ENCODE measurements at places on chromosomes 2 and 18.

- DNase-seq: no peak
Measured at GRCh38 chr2:226660526-226660925, 139.1 kb downstream of the IRS1 start.

- no peak for DNase-seq
Measured at GRCh38 chr2:53036196-53036595, 731.4 kb upstream of the CHAC2 start.

DNA sequence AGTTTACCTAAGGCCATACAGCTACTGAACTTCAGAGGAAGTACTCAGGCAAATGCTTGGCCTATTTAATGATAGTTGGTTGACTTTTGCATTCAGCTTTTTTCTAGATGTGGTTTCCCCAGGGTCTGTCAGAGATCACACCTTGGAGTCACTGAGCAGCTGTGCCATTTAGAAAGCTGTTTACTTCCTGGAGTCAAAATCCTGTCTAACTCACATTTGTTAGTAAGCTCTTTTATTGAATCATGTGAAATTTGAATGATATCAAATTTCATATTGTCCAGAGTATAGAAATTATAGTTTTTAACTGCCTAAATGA is 7.6 kb upstream of the TRIB2 start:
- no peak for DNase-seq

DNA sequence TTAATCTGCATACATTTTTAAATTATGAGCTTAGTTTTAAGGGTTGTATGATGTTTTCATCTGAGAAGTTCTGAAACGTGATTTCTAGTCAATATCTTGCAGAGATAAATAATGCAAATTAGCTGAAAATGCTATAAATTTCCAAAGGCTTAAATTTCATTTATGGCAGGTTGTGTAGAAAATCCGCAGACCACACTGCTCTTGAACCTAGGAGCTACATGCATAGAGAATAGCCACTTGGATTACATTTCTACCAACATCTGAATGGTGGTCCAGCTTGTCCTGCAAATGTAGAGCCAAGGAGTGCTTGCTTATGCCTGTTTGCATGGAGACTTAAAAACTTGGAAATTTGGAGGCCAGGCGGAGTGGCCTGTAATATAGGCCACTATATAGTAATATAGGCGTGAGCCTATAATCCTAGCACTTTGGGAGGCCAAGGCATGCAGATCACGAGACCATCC is 6.8 kb downstream of the MAT2A start:
- no peak for DNase-seq

- DNase-seq: no peak
Measured at GRCh38 chr2:133766164-133766832, 198.0 kb upstream of the NCKAP5 start.

- no peak for DNase-seq
Measured at GRCh38 chr2:174112073-174112472, 136.3 kb downstream of the OLA1 start.

GRCh38 chr2:36002941-36003340 is 352.6 kb upstream of the CRIM1 start:
- no peak for DNase-seq

DNA sequence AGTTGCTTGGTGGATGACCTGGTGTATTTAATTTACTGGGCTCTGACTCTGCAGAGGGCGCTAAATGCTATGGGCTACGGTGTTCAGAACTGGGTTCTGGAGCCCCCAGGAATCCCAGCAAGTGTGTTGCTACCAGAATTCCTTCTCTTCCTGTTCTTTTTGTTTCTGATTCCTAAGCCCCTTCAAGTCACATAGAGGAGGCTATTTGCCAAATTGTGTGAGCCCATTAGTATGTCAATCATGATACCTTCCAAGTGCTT is 358.2 kb upstream of the SPRED2 start:
- DNase-seq: no peak

DNA sequence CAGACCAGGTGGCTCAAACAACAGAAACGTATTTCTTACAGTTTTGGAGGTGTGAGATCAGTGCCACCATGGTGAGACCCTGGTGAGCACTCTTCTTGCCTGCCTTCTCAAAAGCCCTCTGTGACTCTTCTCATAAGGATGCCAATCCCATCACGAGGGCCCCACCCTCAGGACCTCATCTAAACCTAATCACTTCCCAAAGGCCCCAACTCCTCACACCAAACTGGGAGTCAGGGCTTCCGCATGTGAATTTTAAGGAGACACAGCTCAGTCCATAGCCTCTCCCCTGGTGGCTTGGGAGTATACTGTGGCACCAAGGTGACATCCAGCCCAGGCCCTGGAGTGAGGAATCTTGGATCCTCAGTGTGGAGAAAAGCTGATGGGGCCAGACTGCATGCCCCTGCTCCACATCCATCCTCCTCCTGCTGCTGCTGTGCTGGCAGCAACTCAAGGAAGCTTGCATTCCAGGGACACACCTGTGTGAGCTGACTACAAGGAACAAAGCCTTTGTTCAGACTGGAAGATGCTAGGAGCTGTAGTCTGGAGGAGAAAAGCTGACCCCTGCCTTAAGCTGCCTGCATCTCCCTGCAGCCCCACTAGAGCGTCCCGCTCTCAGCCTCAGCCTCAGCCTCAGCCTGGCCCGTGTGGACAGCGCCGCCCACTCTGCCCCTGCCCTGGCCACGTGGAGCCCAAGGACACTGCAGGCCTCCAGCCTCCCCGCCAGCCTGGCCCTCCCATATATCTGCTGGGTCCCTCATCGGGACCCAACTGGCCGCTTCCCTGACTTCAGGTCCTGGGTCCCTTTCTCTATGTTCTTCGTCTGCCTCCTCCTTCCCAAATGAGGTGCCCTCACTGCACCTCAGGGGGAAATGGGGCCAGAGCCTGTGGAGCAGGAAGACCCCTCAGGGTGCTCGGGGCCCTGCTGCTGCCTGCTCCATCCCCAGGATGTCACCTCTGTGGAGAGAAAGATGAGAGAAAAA is 87.8 kb upstream of the RAB6C start:
- DNase-seq: no peak

- no peak for DNase-seq
Measured at GRCh38 chr18:48841381-48842258, 109.1 kb downstream of the SMAD7 start.

DNA sequence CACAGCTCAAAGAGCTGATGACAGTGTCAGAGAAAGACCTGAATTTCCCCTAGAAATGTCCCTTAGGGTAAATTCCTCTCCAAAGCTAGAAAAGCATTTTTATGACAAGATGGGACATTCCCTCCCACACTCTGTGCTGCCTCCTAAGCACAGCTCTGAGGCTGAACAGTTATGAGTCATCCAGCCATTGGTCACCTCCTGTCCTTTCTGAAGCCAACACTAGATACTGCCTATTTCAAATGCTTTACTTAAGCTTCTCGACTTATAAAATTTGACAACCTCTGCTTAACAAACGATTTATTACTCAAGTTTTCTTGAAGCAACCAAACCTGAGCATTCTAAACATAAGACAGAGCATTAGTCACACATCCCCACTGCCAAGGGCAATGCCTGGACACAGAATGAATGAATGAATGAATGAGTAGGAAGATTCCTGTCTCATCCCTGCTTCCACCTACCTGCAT is 35.4 kb downstream of the B4GALT6 start:
- no peak for DNase-seq

DNA sequence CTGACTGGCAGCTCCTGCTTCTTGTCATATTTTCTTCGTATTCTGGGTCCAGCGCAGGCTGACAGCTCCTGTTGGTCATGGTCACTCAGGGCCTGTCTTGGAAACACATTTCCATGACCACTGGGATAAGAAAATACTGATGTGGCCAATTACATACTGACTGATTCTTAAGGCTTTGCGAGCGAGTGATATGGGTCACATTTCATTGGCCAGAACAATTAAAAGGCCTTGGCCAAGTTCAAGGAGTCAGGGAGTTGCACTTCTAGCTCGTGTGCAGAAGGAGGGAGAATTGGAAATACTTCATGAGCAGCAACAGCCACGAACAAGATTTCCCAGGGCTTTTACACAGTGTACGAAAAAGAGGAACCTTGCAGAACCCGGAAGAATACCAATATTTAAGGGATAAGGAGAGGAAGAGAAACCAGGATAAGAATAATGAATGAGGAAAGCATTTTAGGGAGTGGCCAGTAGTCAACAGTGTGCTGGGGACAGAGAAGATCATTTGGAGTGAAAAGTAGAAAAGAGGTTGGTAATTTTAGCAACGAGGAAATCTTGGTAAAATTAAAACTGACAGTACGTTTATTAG is 149.5 kb downstream of the ATP9B start:
- no peak for DNase-seq

DNA sequence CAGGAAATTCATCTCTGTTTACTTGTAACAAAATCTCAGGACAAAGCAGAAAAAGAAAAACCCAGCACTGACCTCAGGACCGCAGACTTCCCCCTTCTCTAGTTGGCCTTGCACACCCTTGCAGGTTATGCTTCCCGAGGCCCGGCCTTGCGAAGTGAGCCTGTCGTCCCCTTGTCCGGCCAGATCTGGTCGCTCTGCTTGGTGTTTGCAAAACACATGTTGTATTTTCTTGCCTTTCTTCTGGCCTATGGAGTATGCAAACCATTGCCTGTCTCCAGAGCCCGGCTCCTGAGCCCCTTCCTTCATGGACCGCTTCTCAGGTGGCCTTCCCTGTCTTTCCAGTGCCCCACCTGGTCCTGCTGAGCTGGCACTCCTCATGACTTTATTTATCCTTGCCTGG is 4.8 kb downstream of the IMPA2 start:
- no peak for DNase-seq

DNA sequence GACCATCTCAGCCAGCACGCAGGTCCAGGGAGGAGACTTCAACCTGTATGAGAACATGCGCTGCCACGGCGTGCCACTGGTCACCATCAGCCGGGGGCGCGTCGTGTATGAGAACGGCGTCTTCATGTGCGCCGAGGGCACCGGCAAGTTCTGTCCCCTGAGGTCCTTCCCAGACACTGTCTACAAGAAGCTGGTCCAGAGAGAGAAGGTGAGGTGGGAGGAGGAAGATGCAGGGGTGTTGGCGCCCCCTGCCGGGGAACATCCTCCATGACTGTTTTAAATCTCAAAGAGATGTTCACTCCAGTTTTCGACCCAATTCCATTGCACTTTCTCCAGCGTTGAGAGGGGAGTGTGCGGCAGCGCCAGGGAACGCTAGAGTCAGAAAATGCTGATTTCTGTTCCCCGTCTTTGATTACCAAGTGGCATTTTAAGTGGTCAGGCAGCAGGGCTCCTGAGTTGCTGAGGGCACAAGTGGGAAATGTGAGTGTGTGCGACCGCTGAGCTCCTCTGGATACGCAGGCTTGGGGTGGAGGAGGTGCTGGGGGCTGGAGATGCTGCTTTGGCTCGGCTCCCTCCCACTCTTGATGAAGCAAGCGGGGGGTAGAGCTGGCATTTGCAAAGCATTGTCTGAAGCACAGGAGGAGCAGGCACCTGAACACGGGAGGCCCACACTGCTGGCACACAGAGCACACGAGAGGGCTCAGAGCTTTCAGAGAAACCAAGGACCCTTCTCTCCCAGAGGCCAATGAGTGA is 27.7 kb upstream of the MAPRE3 start:
- DNase-seq: peak; percentile 42

- no peak for DNase-seq
Measured at GRCh38 chr2:46504685-46505471, 25.5 kb downstream of the TMEM247 start.

DNA sequence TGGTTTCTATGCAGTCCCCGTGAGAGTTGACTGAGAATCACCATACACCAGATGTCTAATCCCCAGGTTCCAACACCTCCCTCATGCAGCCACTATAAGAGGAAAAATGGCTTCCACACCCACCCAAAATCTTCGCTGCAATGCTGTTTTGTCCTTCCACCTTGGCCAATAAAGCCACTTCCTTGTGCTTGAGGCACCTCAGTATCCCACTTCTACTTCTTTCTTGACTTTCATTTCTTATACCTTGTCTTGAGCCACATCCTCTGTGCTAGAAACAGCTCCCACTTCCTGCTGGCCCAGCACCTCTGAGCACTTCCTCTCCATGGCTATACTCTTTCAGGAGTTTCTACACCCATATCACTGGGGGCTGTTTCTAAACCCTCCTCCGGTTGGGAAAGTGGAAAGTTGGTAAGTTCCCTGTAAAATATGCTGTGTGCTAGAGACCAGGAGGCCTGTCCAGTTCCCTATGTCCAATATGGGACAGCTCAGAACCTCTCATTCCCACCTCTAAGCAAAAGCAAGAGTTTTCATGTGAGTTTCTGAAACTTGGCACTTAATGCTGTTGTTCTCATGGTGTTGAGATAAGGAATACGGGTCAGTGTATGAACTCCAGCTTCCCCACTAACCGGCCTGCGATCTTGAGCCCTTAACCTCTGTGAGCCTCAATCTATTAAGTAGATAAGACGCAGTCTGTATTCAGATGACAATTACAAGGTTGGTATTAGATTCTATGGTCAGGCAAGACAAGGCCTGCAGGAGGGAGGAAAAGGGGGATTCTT is 209.1 kb upstream of the ID2 start:
- no peak for DNase-seq

- no peak for DNase-seq
Measured at GRCh38 chr2:200756618-200757321, 54.9 kb upstream of the BZW1 start.

DNA sequence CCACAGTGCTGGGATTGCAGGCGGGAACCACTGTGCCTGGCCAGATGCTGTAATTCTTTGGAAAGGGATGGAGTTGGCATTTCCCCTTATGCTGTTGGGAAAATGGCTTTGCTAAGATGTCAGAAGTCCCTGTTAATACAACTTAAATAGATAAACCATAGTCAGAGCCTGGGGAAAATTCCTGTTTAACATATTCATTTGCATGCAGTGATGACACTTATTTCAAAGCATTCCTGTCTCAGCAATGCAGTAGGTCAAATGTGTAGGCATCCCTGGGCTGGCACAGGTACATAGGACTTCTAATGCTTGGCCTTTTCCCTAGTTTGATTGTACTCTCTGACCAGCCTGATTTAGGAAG is 38.6 kb downstream of the RAMP1 start:
- no peak for DNase-seq

GRCh38 chr2:171342067-171342413 is 91.8 kb downstream of the METTL8 start:
- DNase-seq: no peak

GRCh38 chr2:109195193-109196045 is 66.4 kb downstream of the SH3RF3 start:
- DNase-seq: no peak

DNA sequence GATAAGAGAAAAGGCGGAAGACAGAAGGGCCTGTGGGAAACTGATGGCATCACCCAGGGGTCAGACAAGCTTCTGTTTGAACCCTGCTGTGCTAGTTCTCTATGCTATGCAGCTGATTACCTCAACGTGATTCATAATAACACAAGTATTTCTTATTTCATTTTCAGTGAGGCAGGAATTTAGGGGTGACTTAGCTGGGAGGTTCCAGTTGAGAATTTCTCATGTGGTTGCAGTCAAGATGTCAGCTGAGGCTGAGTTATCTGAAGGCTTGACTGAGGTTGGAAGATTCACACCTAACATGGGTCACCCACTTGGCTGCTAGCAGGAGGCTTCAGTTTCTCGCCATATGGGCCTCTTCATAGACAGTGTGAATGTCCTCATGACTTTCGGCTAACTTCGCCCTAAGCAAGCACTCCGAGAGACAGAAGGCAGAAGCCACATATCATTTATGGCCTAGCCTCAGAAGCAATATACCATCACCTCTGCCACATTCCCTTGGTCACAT is 34.0 kb upstream of the TMEM131 start:
- DNase-seq: no peak

GRCh38 chr2:215904101-215904500 is 109.2 kb downstream of the MREG start:
- DNase-seq: no peak

Data from NCI-H345 (cell line).